Stimulated activated CD4-positive, alpha-beta T cell treated with anti-CD3 and anti-CD28 coated beads, Interleukin-2, amount 100 ng/mL, for 24 hours (primary cell): ENCODE measurements at places on chromosomes 13 and 19.
A peak's percentile ranks its signal among the peaks of the same experiment; 100 is the strongest.

DNA sequence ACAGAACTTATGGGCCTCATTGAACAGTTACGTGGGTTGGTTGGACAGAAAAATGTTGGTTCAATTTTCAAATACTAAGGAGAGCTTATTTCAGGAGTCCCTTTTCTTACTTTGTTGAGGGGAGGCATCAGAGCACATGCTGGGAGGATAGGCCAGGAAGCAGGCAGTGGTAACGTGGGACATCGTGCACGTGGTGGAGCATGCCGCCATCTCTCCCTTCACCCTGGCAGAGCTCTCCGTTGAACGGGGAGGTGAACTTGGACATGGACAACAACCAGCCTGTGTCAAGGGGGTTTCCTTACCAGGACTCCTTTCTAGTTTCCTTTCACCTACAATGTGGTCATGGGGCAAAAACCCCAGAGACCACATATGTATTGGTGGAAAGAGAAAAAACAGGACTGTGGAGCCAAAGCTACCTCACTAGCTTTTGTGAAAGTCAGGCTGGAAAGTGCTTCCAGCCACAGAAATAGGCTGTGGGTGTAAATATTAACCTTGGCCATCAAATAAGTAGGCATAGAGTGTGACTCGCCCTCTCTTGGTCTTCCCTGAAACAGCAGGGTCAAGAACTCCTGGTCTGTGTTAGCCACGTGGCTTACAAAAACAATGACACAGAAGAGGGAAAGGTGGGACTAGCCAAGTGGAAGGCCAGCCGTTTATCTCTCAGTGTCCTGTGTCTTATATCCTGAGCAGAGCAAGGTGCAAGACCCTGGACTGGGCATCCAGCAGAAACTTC lies 14.4 kb downstream of the MICOS13 start:
- DNase-seq: no peak

GRCh38 chr13:110625771-110626321 lies 10.5 kb downstream of the NAXD start:
- DNase-seq: no peak

DNA sequence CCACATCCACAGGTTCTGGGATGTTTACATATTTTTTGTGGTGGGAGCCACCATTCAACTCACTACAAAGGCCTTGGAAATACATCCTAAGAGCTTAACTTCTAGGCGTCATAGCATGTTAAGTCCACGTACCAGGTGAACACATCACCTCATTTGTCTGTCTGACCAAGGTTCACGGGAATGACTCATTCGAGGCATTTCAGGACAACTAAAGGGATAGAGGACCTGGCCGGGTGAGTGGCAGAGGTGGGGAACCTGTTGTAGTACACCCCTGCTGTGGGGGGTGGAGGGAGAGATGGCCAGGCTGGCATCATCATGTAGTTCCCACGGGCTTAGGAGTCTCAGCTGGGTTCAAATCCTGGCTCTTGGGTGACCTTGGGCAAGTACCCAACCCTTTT lies 51.5 kb downstream of the BICRA start:
- DNase-seq: no peak

DNA sequence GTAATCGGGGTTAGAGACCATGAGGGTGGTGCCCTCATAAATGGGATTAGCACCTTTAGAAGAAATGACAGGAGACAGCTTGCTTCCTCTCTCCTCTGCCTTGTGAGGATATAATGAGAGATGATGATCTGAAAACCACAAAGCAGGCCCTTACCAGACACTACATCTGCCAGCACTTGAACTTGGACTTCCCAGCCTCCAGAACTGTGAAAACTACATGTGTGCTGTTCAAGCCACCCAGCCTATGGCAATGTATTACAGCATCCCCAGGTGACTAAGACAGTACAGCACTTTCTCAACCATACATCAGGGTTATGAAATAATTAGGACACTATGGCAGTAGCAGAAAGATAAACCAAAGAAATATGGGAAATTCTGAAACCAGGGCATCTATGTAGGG lies 7.4 kb downstream of the ZNF564 start:
- DNase-seq: no peak

DNA sequence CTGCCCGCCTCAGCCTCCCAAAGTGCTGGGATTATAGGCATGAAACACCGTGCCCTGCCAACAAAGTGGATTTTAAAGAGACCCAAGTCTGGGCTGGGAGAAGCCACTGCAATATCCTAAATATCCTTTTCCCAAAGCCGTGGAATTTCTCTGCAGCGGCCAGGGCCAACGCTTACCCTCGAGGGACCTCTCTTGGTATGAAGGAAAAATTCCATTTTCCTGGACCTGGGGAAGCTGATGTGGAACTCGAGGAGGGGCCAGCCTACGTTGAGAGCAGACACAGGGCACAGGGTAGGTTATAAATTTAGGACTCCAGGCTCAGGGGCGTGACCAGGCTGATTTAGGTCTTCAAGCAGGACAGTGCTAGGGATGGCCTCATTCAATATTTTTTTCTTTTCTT lies 17.7 kb upstream of the UPF1 start:
- no peak for DNase-seq

GRCh38 chr13:25136880-25137787 lies 35.0 kb downstream of the AMER2 start:
- no peak for DNase-seq

- no peak for DNase-seq
Observed at GRCh38 chr13:101520672-101521071, 68.2 kb downstream of the ITGBL1 start.

GRCh38 chr19:46192992-46193650 lies 36.4 kb upstream of the IGFL1 start:
- DNase-seq: no peak

DNA sequence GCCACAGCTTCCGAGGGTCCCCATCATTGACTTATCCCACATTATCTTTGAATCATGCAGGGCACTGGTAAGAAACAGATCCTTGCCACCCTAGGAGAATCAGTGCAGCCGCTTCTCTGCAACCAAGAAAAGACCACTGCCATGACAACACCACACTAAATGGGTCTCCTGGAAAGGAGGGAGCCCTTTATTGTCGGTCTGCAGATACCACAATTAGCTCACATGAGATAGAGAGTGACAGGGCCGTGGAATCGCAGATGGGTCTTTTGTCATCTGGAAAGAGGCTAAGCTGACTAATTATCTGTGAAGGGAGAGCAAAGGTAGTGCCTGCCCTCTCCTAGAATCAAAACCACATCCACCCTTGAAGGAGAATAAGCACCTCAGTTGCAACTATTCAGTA lies 178.3 kb upstream of the MYO16 start:
- DNase-seq: no peak

GRCh38 chr13:113876346-113877148 lies 12.7 kb upstream of the GAS6 start:
- DNase-seq: peak; percentile 8

GRCh38 chr13:73222627-73223305 lies 164.0 kb downstream of the KLF5 start:
- no peak for DNase-seq

- no peak for DNase-seq
Observed at GRCh38 chr19:47026889-47027288, 7.3 kb downstream of the NPAS1 start.

DNA sequence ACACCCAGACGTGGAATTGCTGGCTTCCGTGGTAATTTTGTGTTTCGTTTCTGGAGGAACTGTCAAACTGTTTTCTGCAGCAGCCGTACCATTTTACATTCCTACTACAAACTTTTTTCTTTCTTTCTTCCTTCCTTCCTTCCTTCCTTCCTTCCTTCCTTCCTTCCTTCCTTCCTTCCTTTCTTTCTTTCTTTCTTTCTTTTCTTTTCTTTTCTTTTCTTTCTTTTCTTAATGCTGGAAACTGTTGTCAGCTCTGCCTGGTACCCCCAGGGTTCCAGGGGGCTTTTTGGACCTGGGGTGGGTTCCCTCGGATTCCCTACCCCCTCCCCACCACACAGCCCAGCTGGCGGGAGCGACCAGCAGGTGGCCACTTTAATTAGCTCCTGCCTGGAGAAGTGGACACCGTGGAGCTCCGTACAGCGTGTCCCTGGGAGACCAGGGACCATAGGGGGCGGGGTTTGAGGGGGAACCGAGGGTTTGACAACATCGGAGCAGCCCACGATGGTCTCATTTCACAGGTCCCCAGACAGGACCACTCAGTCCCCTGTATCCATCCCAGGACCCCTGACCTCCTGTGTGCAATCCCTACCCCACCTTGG lies 24.4 kb downstream of the CELF5 start:
- DNase-seq: no peak

- peak; percentile 69 for DNase-seq
Observed at GRCh38 chr19:33143897-33144405, 12.0 kb downstream of the WDR88 start.

DNA sequence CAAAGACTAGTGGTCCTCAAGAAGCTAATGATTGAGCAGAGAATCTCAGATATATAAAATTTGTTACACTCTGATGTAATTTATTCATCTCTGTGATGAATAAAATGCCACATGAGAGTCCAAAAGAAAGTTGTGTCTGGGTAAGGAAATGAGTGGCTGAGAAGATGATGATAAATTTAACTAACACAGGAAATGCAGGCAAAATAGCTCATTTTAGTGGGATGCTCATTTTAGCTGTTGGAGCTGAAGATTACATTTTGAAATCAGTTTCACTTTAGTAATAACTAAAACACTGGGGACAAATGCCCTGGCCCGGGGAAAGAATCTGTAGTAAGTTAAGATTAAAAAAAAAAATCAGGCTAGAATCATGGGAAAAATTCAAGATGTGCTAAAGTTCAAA lies 35.2 kb downstream of the SPRY2 start:
- no peak for DNase-seq

- DNase-seq: no peak
Observed at GRCh38 chr19:20371911-20372310, 193.7 kb downstream of the ZNF737 start.

DNA sequence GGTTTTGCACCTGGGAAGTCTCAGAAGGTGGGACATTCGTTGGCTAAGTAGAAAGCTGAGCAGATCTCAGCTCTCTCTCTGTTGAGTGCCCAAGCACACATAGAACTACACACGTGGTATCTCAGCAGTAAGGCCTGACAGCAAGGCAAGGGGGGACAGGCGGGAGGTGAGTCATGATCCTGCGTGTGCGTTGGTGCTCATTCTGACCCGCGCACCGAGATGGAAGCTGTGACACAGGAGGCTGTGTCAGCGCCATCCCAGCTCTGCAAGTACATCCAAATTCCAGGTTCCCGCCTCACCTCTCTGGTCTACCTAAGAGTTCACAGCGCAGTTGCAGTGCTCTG lies 135.7 kb downstream of the USP12 start:
- no peak for DNase-seq

GRCh38 chr19:45935267-45935666 lies 20.7 kb upstream of the NANOS2 start:
- no peak for DNase-seq

- no peak for DNase-seq
Observed at GRCh38 chr13:40058757-40059236, 403.3 kb downstream of the COG6 start.

- DNase-seq: no peak
Observed at GRCh38 chr13:31051999-31052398, 109.7 kb downstream of the HSPH1 start.

- DNase-seq: peak; percentile 28
Observed at GRCh38 chr19:35533822-35534392, 651 bp downstream of the GAPDHS start.

- DNase-seq: no peak
Observed at GRCh38 chr19:11735375-11735774, 3.4 kb downstream of the ZNF823 start.

DNA sequence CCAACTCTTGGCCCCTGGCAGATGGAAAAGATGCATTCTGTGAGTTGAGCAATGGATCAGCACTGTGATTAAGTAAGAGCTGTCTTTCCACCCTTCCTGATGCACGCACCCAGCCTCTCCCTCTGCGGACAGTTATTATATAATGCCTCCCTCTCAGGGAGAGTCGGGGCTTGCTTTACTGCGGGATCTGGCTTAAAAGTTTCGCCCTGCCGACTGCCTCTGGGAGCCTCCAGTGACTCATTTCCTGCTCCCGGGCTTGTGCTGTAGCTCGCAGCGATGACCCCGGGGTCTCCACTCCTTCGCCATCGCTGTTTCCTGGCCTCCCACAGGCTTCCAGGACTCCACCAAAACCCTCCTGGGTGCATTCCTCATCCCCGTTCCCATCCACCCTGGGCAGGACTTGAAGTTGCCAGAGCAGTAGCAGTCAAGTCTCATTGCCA lies 107.4 kb upstream of the SLC7A1 start:
- no peak for DNase-seq

DNA sequence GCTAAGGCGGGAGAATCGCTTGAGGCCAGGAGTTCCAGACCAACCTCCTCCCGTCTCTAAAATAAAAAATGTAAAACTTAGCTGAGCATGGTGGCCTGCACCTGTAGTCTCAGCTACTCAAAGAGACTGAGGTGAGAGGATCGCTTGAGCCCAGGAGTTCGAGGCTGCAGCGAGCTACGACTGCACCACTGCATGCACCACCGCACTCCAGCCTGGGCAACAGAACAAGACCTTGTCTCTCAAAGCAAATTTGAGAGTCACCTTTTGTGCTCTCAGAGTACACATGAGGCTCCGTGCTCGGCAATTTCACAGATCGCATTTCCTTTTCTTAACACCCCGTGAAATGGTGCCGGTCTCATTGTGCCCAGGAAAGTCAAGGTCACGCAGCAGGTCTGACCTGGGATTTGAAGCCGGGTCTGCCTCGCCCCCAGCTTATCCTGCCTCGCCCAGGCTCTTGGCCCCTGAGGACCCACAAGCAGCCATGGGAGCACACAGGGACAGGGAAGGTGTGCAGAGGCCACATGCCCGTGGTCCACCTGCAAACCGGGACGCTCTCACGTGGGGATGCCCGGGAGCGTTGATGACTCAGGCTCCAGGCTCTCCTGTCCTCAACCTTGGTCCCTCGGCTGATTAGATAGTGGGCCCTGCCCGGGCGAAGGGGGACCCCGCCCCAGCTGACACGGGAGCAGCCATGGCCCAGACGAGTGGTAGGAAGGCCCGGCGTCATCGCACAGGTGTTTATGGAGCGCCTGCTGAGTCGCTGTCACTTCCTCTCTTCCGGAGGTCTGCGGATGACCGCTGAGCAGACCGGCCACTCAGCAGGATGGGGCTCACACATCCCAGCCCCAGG lies 1.1 kb upstream of the SMIM24 start:
- DNase-seq: no peak

- DNase-seq: no peak
Observed at GRCh38 chr13:80339563-80339911, 1.4 kb downstream of the SPRY2 start.

GRCh38 chr13:99429670-99430069 lies 71.6 kb upstream of the TM9SF2 start:
- DNase-seq: no peak

- DNase-seq: no peak
Observed at GRCh38 chr13:79659121-79659521, 178.2 kb downstream of the NDFIP2 start.

DNA sequence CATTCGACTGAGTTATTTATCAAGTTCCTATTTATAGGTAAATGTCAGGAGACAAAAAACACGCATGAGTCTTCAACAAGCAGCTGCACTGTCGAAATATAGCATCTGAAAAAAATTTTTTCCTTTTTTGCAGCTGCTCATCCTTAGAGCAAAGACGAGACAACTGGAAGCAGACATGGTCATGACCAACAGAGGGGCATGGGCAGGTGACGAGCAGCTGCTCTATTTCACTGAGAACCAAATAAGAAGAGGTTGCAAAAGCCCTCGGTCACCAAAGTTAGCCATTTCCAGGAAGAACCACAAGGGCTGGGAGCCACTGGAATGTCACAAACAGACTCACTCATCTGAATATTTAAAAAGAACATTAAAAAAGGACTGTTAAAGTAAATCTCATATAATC lies 22.2 kb downstream of the SOHLH2 start:
- no peak for DNase-seq
